ENCODE measurements at places on chromosomes 4 and X.
A peak's percentile ranks its signal among the peaks of the same experiment; 100 is the strongest.

GRCh38 chrX:10633722-10634121, 13.3 kb upstream of the MID1 start:
- DNase-seq = no peak

DNA sequence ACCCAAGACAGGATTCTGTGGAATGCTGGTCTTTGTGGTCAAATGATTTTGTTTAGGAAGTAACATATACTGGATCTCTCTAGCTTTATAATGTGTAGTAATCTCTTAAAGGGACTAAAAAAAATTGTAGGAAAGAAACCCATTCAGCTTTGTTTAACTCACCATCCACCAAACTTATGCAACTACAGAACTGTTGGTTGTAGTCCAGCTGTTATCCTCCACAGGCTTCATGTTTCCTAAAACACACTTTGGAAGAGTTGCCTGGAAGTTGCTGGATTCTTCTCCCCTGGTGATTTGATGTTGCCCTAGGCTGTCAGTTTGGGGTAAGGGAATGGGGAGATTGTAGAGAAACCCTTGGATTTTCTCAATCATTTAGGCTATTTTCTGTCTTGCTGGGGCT, 89.3 kb downstream of the RLIM start:
- DNase-seq = no peak

GRCh38 chrX:3290561-3290960, 55.9 kb downstream of the MXRA5 start:
- DNase-seq = no peak

DNA sequence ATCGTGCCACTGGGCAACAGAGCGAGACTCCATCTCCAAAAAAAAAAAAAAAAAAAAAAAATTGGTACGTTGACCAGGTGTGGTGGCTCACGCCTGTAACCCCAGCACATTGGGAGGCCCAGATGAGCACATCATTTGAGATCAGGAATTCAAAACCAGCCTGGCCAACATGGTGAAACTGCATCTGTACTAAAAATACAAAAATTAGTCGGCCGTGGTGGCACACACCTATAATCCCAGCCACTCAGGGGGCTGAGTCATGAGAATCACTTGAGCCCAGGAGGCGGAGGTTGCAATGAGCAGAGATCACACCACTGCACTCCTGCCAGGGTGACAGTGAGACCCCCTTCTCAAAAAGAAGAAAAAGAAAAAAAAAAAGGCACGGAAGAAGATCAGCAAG, 24.5 kb downstream of the RBMX start:
- no peak for DNase-seq

DNA sequence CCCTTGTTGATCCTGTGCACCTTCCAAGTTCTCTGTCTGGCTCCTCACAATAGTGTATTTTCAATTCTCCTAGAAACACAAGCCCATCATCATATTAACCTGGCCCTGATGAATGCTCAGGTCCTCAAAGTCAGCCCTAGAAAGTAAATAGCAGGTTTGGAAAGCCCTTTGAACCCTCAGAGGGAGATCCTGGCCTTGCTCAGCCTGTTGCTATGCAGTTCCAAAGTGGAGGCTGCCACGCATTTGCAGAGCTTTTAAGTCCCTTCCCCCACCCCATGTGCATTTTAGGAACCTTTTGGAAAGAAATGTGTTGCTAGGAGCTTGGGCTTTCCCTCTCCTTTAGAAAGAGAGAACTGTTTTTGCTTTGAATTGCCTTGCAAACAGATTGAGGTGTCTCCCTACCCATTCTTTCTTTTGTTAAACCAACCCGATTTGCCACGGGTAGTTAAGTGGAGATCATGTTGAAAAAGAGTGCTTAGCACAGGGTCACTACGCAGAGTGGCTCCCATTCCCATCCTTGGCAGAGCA, 12.2 kb downstream of the MAMLD1 start:
- no peak for DNase-seq

- no peak for DNase-seq
Measured at GRCh38 chr4:78661921-78662521, 110.5 kb downstream of the ANXA3 start.

DNA sequence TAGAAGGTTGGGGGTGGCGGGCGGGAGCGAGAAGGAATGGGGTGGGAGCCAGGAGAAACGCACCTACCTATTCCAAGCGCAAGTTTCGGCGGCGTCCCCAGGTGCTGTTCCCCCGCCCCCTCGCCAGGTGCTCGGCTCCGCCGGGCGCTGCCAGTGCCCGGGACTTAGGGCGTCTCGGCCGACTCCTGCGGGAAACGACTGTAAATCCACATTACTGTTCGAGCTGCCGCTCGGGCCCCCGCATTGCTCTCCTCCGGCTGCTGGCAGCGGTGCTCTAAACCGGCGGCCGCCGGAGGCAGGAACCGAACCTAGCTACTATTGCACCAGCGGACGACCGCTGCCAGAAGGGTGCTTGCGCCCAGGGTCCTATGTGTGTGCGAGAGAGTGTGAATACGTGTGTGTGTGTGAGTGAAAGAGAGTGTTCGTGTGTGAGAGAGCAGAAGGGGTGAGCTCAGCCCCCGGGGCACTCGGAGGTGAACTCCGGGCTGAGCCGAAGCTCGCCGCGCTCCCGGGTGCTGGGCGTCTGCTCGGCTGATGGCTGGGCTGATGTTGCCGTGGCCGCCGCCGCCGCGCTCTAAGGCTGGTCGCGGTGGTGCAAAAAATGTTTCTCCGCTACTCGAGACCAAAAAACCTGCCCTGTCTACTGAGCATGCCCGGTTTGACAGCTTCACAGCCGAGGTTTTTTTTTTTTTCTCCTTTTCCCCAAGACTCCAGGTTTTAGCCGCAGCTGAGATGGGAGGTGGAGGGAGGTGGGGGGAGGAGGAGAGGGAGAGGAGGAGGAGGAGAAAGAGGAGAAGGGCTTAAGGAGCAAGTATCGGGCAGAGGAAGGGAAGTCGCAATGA, 115.7 kb upstream of the TEX13C start:
- DNase-seq = no peak

- no peak for DNase-seq
Measured at GRCh38 chr4:56742080-56742871, 61.2 kb upstream of the HOPX start.

DNA sequence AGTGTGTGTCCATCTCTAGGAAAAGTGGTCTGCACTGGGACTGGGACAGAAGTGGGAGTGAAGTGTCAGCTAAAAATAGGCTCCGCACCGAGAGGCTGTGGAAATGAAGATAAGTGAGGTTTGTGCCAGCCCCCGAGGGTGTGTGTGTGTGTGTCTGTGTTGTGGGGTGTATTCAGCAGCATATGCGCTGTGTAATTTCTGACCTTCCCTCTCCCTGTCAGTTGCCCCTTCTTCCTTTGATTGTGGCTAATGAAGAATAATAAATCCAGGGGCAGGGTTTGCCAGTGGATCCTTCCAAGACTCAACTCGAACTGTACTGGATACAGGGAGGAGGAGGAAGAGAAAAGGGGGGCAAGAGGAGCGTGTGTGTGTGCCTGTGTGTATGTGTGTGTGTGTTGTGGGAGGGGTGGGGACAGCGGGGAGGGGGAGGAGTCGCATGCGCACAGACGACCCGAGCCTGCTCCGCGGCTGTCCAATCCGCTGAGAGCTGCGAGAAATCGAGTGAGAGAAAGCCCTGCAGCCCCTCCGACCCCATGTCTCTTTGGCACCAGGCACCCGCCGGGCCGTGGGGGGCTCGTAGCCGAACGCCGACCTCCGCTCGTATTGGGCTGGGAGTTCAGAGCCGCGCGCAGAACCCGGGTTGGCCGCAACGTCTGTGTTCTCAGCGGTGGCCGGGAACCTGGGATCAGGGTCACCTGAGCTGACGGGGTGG, 916 bp upstream of the POU4F2 start:
- DNase-seq = no peak

DNA sequence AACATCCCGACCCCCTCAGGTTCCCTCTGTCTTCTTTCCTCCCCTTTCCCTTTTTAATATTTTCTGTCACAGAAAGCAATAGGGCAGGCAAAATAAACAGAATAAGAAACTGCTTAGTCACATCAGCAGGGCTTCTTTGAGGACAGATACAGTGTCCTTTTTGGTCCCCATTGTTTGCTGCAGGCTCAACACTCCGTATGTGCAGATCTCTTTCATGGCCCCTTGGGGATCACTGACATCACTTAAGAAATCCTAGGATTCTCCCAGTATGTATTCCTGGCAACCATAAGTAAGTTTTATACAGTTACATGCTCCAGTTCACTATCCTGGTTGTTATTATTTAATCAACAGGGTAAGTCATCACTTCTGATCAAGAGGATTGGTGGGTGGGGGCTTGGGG, 448.0 kb downstream of the NKX6-1 start:
- no peak for DNase-seq

DNA sequence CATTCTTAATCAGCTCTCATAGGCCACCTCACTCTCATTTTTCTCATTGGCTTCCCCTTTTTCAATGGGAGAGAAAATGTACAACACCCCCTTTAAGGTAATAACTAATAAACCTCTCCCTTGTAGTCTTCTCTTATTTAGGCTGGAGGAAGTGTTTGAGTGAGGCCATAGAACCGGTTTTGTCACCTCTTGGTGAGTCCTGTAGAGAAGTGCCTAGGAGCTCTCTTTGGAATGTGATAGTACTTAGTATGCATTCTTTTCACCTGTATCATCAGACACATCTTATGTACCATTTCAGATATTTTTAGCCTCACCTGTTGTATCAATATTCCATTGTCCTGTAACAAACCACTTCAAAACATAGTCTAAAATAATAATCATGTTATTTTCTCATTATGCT, 3.5 kb upstream of the TAB3 start:
- DNase-seq = no peak

DNA sequence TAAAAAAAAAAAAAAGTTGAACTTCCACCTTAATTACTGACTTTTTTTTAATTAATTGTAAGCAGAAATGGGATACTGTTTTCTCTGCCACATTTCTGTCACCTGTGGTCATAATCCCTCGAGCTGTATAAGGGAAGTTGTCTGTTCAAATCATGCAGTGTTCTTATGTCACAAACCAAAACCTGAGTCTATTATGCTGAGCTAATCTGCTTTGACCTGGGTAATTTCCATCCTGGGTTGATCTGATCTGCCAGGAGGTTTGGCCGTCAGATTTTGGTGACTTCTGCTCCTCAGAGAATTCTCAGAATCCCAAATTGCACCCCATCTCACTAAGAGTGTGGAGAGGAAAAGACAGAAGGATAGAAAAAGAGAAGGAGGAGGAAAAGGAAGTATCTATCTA, 683.1 kb downstream of the KCTD8 start:
- no peak for DNase-seq

- DNase-seq = peak; percentile 56
Measured at GRCh38 chrX:154714925-154715324, 36.0 kb downstream of the GAB3 start.

GRCh38 chr4:177093964-177094363, 215.7 kb upstream of the NEIL3 start:
- DNase-seq = no peak

GRCh38 chr4:53914313-53915016, 149.9 kb downstream of the CHIC2 start:
- no peak for DNase-seq

DNA sequence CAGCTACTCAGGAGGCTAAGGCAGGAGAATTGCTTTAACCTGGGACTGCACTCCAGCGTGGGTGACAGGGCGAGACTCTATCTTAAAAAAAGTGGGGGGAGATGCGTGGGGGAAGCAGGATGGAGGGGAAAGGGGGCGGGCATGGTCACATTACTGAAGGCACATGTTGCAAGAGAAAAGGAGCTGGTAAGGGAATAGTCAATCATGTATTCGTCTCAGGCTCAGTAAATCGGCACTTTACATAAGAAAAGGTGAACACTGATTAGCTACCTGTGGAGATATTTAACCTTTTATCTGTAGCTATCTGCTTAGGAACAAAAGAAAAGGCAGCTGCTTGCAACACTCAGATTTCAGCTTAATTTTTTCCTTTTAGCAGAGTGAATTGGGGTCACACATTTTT, 132.5 kb downstream of the PLS3 start:
- no peak for DNase-seq

DNA sequence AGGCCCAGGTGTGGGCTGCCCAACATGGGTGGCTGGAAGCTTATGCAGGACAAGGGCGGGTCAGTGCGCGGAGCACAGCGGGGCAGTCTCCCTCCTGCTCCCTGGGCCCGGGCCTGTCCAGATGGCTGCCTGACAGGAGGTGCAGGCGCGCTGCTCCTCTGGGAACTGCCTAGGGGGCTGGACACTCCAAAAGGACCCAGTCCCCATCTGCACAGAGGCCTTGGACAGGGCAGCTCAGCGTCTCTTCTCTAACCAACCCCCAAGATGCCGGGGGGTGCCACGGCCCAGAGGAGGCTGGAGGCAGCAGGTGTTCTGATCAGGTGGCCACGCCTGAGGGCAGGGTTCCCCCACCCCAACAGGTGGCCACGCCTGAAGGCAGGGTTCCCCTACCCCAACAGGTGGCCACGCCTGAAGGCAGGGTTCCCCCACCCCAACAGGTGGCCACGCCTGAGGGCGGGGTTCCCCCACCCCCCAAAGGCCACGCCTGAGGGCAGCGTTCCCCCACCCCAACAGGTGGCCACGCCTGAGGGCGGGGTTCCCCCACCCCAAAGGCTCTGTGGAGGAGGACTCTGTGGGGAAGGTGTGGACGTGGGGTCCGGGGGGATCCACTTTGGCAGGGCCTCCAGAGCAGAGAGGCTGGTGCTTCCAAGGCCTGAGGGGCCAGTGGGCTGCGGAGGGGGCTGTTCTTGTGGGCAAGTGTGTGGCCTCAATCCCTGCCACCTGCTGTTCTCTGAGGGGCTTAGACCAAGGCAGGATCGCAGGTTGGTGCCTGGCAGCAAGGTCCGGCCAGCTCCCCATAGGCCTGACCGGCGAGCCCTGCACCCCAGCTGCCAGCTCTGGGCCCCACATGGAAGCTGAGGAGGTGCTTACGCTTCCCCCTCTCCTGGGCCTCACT, 36.1 kb downstream of the CPLX1 start:
- DNase-seq = no peak

DNA sequence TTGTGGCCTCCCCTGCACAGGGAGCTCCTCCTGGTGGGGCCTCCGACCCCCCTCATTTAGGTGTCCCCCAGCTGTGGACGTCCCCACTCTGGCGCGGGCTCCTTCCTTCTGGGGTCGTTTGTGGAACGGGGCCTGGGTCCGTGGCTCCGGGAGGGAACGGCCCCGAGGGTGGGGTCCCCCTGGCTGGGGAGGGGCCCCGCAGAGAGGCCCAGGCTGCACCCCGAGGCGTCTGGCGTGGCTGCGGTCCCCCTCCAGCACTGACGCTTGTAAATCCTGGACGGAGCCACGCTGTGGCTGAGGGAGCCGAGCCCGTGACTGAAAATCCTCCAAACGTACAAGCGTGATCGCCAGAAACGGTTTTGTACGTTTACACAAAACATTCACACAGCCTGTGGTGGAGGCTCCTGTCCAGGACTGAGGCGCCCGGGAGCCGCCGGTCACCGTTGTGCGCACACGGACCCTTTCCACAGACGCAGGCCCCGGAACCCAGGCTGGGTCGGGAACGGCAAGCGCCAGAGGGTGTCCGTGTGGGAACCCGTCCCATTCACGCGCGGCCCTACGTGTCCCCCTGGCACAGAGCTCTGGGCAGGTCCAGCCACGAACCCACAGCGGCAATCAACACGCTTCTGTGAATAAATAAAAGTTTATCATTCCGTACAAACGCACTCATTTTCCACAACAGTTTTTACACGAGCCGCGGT, 15.2 kb upstream of the GTPBP6 start:
- no peak for DNase-seq

All from CD4-positive, alpha-beta memory T cell (primary cell).